ENCODE measurements at places on chromosomes 3 and 15.

- DNase-seq = no peak
Measured at GRCh38 chr3:14631687-14632441, 19.7 kb upstream of the CCDC174 start.

- no peak for DNase-seq
Measured at GRCh38 chr15:51991141-51991540, 19.6 kb upstream of the LEO1 start.

GRCh38 chr3:100207886-100208285 lies 52.9 kb upstream of the TBC1D23 start:
- DNase-seq = no peak

DNA sequence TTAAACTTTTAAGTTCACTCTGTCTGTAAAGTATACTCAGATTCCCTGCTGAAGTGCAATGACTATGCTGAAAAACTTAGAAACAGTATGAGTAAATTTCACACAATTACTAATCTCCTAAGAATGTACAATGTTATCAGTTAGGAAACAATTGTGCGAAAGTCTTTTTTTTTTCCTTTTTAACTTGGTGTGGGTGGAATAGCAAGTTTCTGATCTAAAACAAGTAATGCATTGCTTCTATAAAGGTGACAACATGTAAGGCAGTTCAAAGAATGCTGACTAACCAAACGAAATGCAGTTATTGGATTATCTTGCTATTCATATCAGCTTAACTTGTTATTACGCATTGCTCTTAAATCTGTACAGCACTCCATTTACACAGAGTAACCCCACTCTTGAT lies 19.3 kb upstream of the SLC12A8 start:
- DNase-seq = no peak

GRCh38 chr15:22241451-22241850 lies 161.1 kb downstream of the OR4M2 start:
- DNase-seq = no peak

DNA sequence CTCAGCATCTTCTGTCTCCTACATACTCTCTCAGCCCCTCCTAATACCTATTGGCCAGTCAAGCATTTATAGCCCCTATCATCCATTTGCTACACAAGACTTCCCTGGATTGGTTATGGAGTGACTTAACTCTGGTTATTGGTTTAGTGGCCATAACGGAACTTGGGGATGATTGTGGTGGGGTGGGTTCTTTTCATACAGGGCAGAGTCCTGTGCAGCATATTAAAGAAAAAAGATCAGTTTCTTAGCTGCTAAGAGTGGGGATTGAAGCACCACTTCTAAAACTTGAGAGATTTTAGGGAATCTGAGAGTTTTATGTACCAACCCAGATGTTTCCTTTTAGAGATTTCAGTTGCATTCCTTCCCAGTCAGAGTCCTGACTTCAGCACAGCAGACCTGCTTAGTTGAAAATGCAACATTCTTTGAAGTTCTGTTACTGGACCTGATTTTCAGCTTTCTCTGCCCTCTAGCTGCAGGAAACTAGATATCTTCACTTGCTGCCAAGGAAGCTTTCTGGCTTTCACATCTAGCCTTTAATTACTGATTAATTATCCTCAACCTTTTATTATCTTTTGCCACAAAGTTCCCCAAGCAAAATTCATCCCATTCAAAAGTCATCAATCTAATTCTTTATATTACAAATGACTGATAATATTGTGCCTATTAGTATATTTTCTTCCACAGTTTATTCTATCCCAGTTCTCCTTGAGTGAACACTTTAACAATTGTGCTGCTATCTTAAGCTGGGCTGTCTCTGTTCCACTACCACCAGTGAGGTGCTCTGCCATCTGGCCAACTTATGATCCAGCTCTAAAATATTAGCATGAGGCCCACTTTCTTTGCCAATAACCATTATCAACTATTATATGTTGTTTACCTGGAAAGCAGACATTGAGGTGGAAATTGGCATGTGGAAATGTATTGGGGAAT lies 906.0 kb upstream of the ALCAM start:
- DNase-seq = no peak

GRCh38 chr3:96491023-96491422 lies 323.4 kb upstream of the EPHA6 start:
- no peak for DNase-seq

- DNase-seq = no peak
Measured at GRCh38 chr3:63493101-63493500, 159.4 kb upstream of the SNTN start.

DNA sequence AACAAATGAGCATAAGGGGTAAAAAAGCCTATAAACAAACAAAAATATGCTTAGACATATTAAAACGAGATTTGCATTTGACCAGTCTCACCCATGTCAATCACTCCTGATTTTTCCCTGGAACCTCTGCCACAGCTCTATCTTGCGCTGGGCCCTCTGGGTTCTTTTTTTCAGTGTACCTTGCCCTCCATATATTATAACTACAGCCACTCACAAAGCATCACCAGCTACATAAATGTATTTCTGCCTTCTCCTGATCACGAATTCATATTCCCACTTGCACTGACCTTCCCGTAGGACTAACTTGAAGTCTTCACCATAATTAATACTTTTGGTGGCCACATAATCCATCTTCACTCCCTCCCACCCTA lies 395.6 kb upstream of the ROBO2 start:
- DNase-seq = no peak

All from A549 (cell line).